Muscle of leg (tissue), 16 donors: ENCODE measurements at places on chromosomes 3 and 15. TPM values are rescaled to one million over a fixed set of nuclear protein-coding genes. Genes with fewer than 3 reads are reported as not detected.

The ZNF502 gene
- 5.5 TPM for polyA plus RNA-seq

The CAV3 gene
- 160 TPM for polyA plus RNA-seq

The SERINC4 gene
- polyA plus RNA-seq = not detected

GRCh38 chr15:64883100-64883581 lies 28.6 kb upstream of the ANKDD1A start:
- peak; percentile 63 for DNase-seq

DNA sequence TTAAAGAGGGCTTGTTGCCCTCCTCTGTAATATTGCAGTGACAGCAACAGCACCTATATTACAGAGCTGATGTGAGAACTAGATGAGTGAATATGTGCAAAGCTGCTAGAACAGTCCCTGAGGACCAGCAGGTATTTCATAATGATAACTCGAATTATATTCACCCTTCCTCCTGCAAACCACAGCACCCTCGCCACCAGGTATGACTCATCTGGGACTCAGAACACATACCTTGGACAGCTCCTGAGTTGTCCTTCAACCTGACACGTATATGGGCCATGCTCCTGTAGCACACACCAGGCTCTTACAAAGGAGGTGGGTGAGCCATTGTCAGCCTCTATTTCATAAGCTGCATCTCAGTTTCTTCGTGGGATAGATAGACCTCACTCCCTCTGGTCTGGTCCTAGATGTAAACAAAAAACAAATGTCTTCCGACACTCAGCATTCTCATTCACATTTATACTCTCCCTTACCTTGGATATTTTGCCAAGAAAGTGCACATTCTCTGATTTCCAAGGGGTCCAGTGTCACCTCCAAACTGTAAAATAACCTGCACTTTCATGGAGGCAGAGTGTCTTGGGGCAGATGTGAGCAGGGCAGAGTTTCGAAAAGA lies 124.5 kb downstream of the TLE3 start:
- DNase-seq = peak; percentile 23

GRCh38 chr3:131250466-131250865 lies 131.1 kb upstream of the NUDT16 start:
- no peak for DNase-seq

DNA sequence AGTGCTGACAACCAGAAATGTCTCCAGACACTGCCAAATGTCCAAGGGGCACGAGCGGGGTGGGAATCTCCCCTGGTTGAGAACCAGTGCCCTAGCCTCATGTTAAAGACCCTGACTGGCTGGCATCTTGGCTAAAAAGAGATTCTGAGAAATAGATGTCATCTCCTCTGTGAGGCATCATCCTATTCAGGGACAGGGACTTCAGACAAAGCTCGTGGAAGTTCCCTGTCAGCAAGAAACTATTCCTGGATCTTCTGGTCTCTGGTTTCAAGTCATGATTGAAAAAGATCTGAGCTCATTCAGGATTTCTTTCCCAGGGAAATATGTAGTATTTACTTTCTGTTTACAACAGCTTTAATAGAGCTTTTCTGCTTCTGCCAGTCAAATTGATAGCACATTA lies 10.8 kb downstream of the WDR5B start:
- DNase-seq = peak; percentile 16

The GATM gene
- 297 TPM for polyA plus RNA-seq

The CAPN3 gene
- polyA plus RNA-seq = 358 TPM

- DNase-seq = no peak
Measured at GRCh38 chr15:66389098-66389858, 2.6 kb downstream of the MAP2K1 start.

- no peak for DNase-seq
Measured at GRCh38 chr15:60003243-60004008, 685 bp upstream of the FOXB1 start.

DNA sequence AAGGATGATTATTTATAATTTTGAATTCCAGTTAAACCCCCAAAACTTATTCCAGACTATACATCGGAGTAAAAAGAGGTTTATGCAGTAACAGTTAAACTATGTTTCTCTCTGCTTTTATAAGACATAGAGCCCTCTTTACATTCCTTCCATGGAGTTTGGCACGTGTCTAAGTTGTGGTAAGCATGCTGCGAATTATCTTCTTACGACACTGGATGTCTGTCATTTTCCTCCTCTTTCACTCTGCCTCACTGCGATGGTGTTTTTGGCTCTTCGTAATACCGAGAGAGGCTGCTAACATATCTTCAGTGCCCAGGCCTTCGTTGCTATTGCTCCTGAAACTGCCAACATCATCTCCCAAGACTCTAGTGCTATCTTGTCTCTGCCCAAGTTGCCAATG lies 83.9 kb upstream of the TGFBR2 start:
- DNase-seq = no peak

DNA sequence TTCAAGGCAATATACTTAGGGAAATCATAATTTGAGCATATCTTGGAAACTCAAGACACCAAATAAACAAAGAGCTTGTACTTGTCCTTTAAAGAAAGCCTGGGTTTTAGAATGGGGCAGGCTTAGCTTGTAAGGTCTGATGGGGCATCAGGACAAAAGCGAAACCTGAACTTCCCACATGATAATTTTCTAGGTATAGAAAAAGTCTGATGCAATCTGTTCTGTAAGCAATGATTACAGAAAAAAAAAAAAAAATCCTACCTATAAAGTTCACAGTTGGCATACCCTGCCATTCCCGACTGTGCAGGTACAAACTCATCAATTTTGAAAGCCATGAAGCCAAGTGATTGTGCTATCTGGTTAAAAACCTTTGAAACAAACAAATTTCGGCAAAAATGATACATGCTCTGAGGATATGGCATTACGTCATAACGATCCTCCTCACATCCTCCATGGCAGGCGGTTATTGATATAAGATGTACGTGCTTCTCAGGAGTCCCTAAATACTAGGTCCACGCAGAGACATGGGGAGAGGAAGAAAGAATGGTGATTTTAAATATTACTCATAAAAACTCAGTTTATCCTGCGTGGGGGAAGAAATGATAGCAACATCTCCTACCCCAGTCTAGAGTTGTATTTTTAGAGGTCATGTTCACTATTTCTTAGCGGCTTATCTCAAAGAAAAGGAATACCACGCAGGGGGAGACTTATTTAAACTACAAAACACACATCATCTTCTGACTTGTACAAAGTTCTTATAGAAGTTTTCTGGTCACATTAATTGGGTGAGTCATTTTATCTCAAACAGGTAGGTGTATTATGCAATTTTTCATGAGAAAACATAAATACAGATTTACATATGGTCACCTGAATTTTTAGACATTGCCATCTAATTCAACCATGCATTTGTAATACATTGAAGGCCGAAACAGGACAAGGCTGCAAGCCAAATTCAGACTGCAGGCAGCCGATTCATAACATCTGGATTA lies 27.0 kb downstream of the MB21D2 start:
- DNase-seq = no peak

The RAB6B gene
- polyA plus RNA-seq = 6.8 TPM

- DNase-seq = no peak
Measured at GRCh38 chr3:36579746-36580145, 184.6 kb downstream of the DCLK3 start.

DNA sequence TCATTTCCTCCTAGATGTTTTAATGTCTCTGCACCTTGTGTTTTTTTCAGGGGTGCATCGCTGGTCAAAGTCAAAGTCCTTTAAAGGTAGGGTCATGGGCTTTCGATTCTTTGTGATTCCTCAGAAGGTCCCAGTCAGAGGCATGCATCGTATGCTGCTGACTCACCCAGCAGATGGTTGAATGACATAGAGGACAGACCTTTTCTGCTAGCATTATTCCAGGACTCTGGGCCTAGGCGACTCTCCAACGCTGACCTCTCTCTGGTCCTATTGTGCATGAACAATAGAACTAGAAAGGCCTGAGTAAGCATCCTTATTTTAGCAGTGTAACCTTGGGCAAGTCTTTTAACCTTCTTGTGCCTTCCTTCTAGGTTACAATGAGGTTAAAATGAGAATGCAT lies 75.9 kb downstream of the DGKG start:
- DNase-seq = no peak

GRCh38 chr15:27764339-27764738 lies 334.8 kb downstream of the OCA2 start:
- no peak for DNase-seq

- DNase-seq = no peak
Measured at GRCh38 chr3:34185301-34185700, 386.9 kb downstream of the PDCD6IP start.

DNA sequence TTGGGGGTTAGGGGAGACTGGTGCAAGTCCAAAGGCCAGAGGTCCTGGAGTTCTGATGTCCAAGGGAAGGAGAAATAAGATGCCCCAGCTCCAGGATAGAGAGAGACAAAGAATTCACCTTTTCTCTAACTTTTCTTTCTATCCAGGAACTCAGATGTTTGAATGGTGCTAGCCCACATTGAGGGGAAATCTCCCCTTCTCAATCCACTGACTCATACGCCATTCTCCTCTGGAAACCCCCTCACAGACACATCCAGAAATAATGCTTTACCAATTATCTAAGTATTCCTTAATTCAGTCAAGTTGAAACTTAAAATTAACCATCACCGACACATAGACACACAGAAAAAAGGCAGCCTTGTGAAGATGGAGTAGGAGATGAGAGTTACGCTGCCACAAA lies 1085.2 kb downstream of the NSUN3 start:
- DNase-seq = no peak

GRCh38 chr3:151425627-151426340 lies 35.1 kb downstream of the IGSF10 start:
- DNase-seq = no peak

DNA sequence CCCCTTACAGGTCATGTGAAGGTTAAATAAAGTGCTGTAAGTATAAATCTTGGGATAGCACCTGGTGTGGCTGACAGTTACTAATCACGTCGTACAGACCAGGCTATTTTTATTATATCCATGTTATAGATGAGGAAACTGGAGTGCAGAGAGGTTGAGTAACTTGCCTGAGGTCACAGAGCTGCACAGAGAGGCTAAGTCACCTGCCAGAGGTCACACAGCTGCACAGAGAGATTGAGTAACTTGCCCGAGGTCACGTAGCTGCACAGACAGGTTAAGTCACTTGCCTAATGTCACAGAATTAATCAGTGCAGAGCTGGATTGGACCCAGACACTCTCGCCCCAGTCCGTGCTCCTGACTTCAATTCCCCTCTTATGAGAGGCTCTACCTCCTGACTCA lies 171.5 kb downstream of the NUP210 start:
- no peak for DNase-seq

DNA sequence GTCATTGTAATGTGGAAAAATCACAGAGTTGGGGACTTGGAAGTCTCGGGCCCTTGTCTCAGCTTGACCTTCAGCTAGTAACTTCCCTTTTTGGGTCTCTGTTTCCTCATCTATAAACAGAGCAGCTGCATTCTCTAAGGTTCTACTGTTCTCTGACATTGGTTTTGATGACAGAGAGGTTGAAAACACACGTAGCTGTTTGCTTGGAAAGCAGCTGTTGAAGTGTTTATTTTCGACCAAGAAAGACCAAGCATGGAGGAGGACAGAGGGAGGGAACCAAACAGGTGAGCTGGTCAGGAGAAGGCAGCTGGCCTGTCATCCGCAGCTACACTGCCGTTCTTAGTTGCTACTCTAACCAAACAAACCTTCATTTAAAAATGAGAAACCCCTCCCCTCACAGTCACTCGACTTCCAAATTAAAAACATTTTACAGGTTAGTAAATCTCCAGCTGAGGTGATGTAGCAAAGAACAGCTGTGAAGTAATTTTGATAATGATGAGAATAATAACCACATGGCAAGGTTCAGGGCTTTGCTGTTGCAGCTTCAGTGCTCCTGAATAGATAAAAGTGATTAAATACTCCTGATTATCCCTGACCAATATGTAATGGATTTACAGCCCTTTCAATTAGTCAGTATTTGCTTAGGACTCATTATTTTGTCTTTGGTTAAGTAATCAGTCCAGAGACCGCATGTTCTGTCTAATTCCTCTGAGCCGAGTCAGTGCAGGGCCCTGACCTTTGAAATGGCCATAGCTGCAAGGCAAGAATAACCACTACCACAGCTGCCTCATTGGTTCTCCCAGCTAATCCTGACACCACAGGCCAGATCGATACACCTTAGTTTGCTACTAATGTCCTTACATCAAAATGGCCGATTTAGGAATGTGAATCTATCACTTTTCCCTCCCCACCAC lies 65.3 kb downstream of the MEIS2 start:
- DNase-seq = no peak

GRCh38 chr15:36595611-36596010 lies 16.2 kb downstream of the CDIN1 start:
- no peak for DNase-seq

The CCK gene
- polyA plus RNA-seq = 5.1 TPM

DNA sequence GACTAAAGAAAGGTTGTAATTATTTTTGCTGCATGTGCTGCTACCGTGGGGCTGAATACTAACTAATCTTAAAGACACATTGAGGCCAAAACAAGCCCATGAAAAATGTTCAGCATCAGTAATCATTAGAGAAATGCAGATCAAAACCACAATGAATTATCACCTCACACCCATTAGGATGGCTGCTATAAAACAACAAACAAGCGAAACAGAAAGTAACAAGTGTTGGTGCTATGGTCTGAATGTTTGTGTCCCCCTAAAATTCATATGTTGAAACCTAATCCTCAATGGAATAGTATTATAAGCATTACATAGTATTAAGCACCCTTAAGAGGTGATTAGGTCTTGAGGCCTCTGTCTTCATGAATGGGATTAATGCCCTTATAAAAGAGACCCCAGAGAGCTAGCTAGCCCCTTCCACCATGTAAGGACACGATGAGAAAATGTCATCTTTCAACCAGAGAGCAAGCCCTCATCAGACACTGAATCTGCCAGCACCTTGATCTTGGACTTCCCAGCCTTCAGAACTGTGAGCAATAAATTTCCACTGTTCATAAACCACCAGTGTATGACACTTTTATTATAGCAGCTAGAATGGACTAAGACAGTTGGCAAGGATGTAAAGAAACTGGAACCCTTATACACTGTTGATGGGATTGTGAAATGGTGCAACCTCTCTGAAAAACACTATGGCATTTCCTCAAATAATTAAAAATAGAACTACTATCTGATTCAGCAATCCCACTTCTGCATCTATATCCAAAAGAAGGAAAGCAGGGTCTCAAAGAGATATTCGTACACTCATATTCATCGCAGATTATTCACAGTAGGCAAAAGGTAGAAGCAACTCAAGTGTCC lies 76.1 kb downstream of the REC114 start:
- no peak for DNase-seq

GRCh38 chr3:11607816-11608215 lies 35.9 kb downstream of the VGLL4 start:
- no peak for DNase-seq

DNA sequence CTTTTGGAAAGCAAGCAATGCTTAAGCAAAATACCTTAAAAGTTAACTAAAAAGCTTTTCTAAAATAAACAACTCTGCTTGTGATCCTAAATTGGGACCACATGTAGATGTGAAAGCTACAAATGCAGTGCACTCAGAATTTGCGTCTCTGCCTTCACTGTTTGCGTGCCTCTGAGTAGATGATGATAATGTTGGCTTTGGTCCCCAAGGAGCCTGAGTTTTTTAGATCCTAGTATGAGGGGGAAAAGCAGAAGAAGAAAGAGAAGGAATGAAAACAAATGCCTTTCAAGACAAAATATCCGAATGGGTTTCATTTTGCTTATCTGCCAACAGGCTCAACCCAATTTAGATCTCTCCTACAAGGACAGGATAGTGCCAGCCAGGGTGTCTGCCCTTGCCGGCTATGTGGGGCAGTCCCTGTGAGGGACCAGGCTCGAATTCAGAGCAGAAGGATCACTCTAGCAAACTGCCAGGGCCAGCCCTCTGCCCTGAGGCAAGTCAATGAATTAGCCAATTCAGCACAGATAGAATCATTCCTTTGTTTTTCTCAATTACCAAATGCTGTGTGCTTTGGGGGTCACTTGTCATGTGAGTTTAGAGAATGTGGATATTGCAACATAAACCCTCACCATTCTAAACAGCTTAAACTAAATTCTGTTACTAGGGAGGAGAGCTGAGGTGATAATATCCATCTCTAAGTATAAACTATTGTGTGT lies 28.5 kb downstream of the SCG5 start:
- peak; percentile 29 for DNase-seq

The DCUN1D1 gene
- polyA plus RNA-seq = 28.6 TPM
